ENCODE measurements at places on chromosomes 2 and 18.

DNA sequence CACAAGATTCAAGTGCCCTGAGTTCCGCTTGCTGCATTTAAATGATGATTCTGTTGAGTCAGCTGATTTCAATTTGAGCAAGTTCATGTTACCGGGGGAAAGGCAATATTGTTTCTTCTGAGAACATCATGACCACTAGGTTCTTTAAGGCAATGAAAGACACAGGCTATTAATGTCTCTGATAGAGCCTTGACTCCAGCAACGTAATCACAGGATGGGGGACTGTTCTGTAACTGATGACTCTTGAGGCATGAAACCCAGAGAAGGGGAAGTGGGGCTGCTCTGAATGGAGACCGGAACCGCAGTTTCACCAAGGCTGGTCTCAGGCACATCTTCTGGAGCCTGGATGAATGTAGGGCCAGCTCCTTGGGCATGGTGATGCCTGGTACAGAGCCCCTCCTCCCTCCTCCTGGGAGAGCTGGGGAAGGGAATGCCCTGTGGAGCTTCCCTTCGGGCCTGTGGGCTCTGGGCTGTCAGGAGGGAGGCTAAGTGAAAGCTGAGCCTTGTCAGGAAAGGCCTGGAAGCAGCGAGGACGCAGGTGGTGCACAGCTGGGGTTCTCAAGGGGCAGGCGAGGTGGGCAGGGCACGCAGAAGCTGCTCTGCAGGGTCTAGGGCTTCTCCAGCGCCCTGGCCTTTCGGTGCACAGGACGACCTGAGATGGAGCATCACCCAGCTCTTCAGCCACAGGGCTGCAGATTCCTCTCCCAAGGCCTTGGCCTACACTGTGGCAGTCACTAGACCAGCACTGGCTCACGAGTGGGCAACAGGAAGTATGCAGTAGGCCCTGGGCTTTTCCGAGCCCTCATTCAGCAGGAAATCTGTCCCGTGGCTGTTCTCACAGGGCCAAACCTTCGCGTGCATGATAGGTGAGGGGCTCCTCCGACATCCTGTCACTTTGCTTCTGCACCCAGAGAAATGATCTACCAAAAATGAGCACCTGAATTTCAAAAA is 36.6 kb upstream of the PRLH start:
- no peak for DNase-seq

- DNase-seq, result no peak
These were observed 5.6 kb downstream of the SLC66A3 start for GRCh38 chr2:11160731-11161455.

DNA sequence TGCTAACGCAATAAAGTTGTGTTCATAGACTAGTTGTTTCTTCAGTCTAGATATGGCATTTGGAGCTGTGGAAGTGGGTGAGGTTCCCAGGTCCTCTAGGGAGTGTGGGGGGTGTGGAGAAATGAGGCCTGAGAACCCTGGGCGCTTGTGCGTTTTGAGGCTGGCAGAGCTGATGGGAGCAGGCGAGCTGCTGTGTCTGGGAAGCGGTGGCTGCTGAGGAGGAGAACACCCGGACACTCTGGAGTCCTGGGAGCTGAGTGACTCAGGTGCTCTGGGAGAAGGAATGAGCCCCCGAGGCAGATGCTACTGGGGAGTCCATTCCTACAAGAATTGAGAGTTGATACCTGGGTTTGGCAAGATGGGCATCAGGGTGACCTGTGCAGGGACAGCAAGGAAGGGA is 67.5 kb downstream of the LPIN1 start:
- DNase-seq, result no peak

DNA sequence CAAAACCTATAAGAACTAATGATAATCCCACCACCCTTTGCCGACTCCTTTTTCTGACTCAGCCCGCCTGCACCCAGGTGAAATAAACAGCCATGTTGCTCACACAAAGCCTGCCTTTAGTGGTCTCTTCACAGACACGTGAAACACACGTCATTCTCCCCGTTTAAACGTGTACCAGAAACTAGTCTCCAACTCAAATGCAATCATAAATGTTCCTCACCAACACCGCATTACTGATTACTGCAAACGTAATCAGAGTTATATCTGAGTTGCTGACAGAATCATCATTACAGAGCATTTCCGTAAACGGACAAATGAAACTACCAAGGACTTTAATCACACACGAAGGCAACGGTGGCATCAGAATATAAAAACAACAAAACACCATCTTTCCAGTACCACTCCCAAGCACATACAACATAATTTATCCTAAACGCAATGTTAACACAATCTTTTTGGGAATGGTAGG is 1.9 kb downstream of the CLK1 start:
- DNase-seq, result peak; percentile 53

- DNase-seq, result no peak
These were observed at the start of gene HOXD10 for GRCh38 chr2:176115883-176116813. Gene HOXD10 (plus strand): TSS chr2:176116778. CDS start chr2:176116834, 56 bp downstream.

- no peak for DNase-seq
These were observed 130.0 kb downstream of the ARL4C start for GRCh38 chr2:234366891-234367290.

DNA sequence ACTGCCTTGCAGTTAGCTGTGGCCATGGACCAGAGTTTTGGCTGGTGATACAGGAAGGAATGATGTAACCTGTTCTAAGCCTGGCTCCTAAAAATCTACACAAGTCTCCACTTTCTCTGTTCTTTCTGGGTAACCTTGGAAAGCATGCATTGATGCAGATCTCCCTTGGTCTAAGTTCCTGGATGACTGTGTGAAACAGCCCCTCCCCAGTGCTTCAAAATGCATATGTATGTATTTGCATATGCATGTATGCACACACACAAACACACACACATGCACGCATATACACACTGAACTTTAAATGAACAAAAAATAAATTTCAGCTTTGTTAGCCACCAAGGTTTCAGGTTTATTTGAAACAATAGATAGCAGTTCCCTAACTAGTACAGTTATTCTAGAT is 296.1 kb downstream of the OSR1 start:
- DNase-seq, result peak; percentile 1

GRCh38 chr2:138101718-138102117 is 137.4 kb downstream of the HNMT start:
- DNase-seq, result no peak

DNA sequence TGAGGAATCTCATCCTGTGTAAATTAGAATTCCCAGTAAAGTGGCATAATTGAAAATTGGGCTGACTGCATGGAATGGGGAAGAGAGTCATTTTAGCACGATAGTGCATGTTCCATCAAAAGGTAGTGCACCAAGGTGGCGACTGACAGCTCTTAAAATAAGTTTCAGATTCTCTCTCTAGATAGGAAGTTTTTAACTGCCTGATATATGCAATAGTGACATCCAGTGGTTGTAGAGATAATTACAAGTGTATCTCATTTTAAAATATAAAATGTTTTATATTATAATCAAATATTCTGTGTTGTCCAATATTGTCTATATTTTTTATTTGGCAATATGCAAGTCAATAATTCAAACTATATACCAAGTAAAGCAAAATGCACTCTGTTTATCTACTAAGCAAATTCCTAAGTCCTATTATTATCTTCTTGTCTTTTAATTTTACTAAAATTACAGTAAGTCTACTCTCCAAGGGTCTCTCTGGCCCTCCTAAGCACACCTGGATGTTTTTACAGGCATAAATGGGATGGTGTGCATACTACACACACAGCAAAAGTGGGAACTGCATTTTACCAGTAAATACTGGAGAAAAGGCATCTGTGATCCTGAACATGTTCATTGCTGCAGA is 397.7 kb upstream of the HNRNPA3 start:
- DNase-seq, result peak; percentile 44

- no peak for DNase-seq
These were observed 162.1 kb downstream of the UBE2E3 start for GRCh38 chr2:181142514-181142913.

DNA sequence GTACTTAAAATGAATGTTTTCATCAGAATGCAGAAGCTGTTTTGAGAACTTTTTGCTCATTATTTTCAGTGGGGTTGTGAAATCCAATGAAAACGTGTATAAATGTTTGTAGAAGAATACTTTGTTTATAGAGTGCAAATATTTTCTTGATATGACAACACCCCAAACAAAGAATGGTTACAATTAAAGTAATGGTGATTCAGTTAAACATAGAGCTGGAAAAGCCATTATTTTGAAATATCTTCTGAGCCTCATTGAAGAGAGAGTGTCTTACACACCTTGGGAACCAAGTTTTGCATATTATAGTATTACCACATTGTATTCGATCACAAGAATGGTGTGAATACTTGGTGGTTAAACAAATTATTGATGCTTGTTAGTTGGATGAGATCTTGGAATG is 48.7 kb downstream of the SPTBN1 start:
- no peak for DNase-seq

DNA sequence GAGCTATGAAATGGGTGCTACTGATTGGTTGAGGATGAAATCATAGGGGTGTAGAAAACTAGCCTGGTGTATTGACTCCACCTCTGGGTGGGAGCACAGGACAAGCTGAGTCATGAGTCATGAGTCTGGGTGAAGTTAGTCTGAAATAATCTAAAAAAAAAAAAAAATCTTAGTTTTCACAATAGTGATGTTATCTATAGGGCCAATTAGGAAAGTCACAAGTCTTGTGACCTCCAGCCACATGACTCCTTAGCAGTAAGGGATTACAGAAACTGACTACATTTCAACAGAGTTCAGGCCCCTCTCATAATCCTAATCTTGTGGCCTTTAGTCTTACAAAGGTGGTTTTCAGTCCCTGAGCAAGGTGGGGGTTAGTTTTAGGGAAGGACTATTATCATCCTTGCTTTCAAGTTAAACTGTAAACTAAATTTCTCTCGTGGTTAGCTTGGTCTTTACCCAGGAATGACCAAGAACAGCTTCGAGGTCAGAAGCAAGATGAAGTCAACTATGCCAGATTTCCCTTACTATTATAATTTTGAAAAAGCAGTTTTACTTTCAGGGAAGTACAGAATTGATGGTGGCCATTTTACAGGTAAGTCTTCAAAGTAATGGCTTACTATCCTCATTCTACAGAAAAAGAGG is 338.0 kb upstream of the GYPC start:
- no peak for DNase-seq

DNA sequence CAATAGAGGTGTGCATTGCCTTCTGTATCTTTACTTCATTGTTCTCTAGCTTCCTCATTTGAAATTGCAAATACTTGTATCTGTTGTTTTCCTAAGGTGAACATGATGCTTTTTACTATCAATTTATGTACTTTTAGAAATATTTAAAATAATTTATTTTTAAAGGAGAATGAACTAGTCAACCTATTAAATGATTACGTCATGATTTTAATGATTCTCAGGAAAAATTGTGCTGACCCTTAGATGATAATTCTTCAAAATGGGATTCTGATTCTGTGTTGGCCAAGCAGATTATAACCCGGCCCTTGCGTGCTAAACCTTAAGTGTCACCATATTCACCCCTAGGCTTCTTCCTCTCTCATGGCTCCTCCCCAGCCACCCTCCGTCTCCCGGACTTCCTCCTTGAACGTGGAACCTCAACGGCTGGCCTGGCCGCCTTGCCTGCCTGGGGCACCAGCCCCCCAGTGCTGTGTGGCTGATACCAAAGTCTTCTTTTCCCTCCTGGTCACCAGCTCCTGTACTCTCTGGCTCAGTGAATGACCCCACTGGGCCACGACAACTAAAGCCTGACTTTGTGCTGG is 292.0 kb downstream of the GBX2 start:
- DNase-seq, result no peak

GRCh38 chr2:57182916-57183315 is 863.7 kb upstream of the VRK2 start:
- no peak for DNase-seq

- no peak for DNase-seq
These were observed 126.2 kb downstream of the CAPN13 start for GRCh38 chr2:30681022-30681421.

DNA sequence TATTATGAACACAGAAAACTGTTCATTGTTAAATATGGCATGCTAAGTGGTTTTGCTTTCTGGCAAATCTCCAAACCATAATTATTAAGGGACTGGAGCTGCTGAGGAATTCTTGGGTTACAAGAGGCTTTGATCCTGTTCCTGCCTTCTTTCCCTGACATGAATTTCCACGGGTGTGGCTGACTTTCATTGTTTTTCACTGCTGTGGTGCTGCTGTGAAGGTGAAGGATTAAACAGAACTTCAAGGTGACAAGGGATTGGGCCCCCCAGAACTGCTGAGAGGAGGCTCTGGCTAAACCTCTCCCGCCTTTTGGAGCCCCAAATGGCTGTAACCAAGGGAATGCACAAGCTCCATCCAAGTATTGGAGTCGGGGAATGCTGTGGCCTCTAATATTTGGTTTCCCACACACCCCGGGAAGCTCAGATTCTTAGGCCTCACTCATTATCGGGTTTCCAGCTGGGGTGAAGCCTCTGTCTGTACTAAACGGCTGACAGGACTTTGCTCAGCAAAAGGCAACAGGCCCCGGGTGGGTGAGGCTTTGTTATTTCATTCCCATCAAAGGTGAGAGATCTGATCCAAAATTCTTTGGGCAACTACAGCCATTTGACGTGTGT is 29.0 kb upstream of the ZFP36L2 start:
- DNase-seq, result no peak

DNA sequence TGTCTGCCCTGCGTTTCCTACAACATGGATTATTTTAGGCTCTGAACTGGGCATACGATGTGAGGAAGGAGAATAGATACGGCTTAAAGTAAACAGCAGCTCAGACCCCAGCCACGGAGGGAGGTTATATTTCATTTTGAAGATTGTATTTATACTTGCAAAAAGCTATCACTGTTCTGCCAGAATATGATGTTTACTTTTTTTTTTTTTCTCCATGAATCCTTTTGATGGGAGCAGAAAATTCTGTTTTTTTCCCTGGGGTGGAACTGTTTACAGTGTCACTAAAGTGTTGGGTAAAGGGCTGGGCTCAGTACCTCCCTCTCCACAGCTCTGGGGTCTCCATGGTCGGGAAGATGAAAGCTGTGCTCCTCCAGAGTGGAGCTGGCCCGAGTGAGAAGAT is 13.1 kb downstream of the PCARE start:
- DNase-seq, result no peak

DNA sequence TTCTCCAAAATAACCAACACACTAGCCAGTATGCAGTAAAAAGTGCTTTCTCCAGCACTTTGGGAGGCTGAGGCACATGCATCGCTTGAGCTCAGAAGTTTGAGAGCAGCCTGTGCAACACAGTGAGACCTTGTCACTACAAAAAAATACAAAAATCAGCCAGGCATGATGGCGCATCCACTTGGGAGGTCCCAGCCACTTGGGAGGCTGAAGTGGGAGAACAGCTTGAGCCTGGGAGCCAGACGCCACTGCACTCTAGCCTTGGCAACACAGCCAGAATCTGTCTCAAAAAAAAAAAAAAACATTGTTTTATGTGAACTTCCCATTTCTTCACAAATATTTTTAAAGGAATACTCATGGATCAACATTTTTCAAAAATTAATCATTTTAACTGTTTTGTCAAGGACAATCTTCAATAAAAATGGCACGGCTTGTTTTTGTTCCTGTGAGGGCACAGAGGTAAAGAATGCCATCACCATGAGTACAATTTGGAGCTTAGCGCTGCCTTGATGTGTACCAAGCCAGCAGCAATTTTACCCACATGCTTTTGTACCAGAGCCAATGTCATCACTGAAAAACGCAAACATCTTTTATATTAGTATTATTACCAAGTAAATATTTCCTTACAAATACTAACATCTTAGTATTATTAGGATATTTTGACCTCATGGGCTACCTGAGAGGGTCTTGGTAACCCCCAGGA is 26.7 kb downstream of the RAB1A start:
- DNase-seq, result no peak

- DNase-seq, result no peak
These were observed 185.6 kb downstream of the RIT2 start for GRCh38 chr18:42929857-42930256.
